CD4-positive, alpha-beta memory T cell (primary cell): ENCODE measurements at places on chromosomes 7 and 10. TPM values are rescaled to one million over a fixed set of nuclear protein-coding genes. Genes with fewer than 3 reads are reported as not detected.

GRCh38 chr10:8114741-8115617 is 60.5 kb downstream of the GATA3 start:
- no peak for DNase-seq

GRCh38 chr7:48042216-48042615 is 6.9 kb downstream of the C7orf57 start:
- no peak for DNase-seq

- DNase-seq: no peak
Measured at GRCh38 chr10:3908183-3908582, 123.2 kb upstream of the KLF6 start.

DNA sequence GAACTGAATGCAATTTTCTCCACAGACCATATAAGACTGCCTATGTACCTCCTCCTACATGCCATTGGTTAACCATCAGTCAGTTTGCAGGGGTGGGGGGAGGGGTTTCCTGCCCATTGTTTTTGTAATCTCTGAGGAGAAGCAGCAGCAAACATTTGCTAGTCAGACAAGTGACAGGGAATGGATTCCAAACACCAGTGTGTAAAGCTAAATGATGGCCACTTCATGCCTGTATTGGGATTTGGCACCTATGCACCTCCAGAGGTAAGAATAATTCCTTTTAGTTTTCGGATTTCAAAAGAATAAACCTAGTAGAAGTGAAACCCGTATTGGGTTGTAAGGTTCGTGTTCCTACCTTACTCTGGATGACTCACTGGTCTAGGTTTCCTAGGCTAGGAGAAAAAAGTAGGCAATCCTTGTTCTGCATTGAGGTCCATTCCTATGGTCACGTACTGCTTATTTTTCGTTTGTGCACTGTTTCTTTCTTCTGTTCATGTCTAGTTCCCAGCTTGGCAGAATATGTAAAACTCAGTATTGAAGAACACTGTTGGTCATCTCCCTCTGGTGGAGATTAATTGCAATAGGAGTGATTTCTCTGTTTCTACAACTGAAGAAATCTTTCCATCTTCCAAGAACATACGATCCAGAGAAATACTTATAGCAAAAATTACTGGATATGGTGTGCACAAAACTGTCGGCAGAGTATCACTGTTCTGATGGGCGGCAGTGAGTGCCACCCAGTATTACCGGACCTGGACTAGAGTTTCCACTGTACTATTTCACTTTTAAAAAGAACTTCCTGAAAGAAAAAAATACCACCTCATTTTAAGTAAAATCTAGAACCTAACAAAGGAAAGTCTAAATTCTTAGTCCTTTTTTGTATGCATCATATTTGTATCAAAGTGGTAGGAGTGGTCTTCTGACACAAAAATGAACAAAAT is at the start of gene AKR1C3:
Gene AKR1C3, plus strand, starts transcription at position 150 of the 941 bp plus-strand sequence. Its CDS starts 31 bp downstream, at position 181.
- DNase-seq: peak; percentile 13

GRCh38 chr10:101616415-101617101 is 28.4 kb downstream of the DPCD start:
- no peak for DNase-seq

TMEM176B gene
- 1.6 TPM for total RNA-seq

GRCh38 chr10:97861924-97862323 is 12.3 kb downstream of the GOLGA7B start:
- no peak for DNase-seq

DNA sequence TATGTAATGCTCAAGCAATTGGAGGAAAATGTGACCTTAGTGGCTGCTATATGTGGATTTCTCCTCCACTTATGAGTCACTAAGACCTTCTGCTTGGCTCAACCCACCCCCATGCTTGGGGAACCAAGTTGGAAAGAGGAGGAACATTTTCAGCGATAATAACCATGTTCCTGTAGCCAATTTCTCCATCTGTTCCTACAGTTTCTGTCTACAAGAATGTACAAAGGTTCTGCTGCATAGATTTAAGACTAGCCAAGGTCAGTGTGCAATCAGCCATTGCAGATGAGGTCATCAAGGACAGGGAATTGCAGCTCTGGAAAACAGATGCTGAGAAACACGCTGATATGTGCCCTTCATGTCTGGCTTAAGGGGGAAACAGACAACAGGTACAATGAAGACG is 5.6 kb upstream of the NRCAM start:
- DNase-seq: no peak

DNA sequence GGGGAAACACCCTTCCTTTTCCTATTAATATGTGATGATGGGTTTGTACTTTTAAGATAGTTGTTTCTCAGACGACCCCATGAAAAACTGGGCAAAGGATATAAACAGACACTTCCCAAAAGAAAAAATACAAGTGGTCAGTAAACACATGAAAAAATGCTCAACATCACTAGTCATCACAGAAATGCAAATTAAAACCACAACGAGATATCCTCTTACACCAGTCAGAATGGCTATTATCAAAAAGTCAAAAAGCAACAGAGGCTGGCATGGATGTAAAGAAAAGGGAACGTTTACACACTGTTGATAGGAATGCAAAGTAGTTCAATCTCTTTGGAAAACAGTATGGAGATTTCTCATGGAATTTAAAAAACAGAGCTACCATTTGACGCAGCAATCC is 111.4 kb upstream of the ZEB1 start:
- no peak for DNase-seq

AKR1E2 gene
- 9.8 TPM for total RNA-seq

GRCh38 chr10:89032141-89032891 is 41.7 kb downstream of the FAS start:
- DNase-seq: no peak

LIPK gene
- total RNA-seq: not detected

DNA sequence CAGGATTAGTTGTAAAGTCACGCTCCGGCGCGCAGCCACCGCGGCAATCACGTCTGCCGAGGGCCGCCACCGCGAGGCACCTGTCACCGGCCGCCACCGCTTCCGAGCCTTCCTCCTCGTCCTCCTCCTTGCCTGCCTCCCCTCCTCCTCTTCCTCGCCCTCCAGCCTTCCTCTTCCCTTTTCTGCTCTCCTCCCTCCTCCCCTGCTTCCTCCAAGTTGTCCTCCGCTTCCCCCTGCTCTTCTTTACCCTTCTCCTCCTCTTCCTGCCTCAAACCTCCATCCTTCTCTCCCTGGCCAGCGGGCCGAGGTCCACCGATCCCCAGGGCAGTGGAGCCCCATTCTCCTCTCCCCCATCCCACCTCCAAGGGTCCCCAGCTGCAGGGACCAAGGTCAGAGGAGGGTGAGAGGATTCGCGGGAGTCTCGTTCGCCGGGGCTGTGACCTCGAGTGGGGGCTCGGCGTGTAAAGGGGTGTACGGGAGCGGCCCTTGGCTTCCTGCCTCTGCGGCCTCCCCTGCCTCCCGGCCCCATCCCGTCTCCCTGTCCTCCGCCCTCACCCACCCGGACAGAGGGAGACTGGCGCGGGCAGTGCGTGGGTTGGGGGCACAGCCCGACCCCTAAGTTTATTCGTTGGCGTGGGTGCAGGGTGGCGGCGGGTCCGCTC is 89.5 kb upstream of the PAX2 start:
- DNase-seq: no peak

GRCh38 chr7:123715799-123716198 is 33.0 kb downstream of the WASL start:
- DNase-seq: no peak

DNA sequence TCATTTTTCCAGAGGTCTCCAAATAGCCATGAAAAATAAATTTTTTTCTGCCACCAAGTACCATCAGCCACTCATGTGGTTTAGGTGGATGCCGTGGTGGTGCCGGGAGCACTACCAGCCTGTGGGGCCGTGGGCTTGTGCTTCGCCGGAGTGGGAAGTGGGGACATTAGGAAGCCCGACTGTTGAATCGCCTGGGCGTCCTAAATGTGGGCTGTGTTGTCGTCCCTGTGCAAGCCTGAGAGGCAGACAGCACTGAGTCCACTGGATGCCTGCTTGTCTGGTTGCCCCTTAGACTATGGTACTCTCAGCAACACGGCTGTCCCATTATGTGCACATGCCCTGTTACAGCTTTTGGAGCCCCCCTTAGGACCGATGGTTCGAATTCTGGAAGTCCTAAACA is 59.9 kb downstream of the MGMT start:
- DNase-seq: no peak
